K562 (cell line): ENCODE measurements at places on chromosomes 12 and 14. TPM values are rescaled to one million over a fixed set of nuclear protein-coding genes. Genes with fewer than 3 reads are reported as not detected.

DNA sequence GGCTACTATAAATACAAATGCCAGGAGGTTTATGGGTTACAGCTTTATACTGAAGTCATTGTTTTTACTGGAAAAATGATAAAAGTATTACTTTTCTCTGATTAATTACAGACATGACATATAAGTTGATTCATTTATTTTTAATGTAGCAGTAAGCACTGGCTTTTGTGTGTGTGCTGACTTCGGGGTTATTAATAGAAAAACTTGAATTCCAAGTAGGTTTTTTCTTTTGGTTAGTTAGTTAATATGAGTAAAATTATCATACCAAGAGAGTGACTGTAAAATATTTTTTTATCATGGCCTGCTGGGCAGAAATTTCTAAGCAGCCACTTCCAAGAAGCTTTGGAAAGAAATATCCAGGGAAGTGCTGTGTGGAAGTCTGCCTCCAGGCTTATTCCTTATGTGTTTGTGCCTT, 56.4 kb downstream of the IFT81 start:
- H3K36me3 ChIP-seq = no peaks in the 10 kb centered on the region
- H3K27ac ChIP-seq = no peak overlapping the region
- no peaks in the 10 kb centered on the region for H3K27me3 ChIP-seq
- H3K4me3 ChIP-seq = no peak overlapping the region
- H3K4me1 ChIP-seq = no peaks in the 10 kb centered on the region
- DNase-seq = no peak

DNA sequence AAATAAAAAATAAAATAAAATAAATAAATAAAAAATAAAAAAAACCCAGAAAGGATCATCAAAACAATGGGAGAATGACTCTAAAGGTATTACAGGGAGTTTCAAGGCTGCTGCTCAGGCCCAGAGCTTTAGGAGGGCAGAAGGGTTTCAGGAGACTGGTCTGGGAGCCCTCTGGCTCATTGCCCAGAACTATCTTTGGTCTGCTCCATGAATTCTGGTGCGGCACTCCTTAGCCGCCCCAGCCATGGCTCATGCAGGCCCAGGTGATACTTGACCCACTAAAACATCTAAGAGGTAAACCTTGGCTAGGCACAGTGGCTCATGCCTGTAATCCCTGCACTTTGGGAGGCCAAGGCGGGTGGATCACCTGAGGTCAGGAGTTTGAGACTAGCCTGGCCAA, 14.7 kb upstream of the TMED10 start:
- H3K4me3 ChIP-seq = no peak overlapping the region
- peaks cover 2% of the 10 kb centered on the region; the same call in 1 of the 2 replicates for H3K4me1 ChIP-seq
- H3K36me3 ChIP-seq = no peaks in the 10 kb centered on the region
- no peak for DNase-seq

- no peak overlapping the region for H3K4me3 ChIP-seq
- no peak overlapping the region for H3K27ac ChIP-seq
- H3K4me1 ChIP-seq = no peaks in the 10 kb centered on the region
- peak; percentile 79 for DNase-seq
Observed at GRCh38 chr12:113980537-113981337, 14.6 kb upstream of the RBM19 start.

DNA sequence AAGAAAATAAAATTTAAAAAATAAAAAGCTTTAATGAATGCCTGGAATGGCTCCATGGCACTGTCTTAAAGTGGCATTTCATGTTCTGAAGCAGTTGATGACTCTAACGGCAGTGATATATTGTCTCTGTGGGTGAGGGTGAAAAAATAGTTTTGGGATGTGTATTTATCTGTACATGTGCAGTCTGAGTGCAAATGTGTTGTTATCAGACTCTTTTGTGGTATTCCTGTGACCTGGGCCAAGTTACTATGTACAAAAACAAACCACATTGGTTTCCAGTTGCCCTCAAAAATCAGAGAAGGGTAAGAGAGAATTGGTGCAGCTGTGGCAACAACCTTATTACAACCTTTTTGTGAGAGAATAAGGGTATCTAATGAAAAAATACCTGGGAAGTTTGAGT, 81.7 kb upstream of the CCDC91 start:
- DNase-seq = no peak
- no peak overlapping the region for H3K4me3 ChIP-seq
- peaks cover 6% of the 10 kb centered on the region; the same call in 1 of the 3 replicates for H3K4me1 ChIP-seq
- H3K27me3 ChIP-seq = no peaks in the 10 kb centered on the region

DNA sequence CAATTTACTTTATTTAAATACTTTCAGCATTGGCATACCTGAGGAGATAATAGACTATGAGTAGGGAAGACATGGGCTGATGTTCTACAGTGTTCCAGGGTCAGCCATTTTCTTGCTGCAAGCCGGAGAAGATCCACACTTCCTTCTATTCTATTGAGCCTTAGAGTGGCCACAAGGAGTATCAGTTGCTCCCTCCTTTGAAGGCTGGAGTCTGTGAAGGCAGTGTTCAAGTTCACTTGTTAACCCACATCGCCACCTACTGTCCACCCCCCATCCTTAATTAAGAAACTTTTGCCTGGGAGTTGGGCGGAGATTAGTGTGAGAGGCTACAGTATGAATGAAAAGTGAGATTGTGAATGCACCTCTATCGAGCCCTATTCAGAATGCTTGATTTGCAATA, 666.6 kb downstream of the NRXN3 start:
- no peak overlapping the region for H3K4me3 ChIP-seq
- H3K27ac ChIP-seq = no peak overlapping the region
- no peaks in the 10 kb centered on the region for H3K36me3 ChIP-seq
- no peaks in the 10 kb centered on the region for H3K4me1 ChIP-seq
- DNase-seq = peak; percentile 37

DNA sequence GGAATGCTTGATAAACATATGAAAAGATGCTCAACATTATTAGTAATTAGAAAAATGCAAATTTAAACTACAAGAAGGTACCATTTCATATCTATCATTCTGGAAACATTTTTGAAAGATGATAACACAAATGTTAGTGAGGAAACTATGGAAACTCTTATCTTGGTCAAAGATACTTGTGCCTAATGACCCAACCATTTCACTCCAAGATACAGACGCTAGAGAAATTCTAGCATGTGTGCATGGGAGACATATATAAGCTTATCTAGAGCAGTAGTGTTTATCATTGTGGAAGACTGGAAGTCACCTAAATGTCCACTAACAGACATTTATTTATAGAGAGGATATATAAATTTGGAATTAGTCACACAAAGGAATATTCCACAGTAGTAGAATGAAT, 143.1 kb upstream of the HMGA2 start:
- peak; percentile 15 for DNase-seq
- no peak overlapping the region for H3K27ac ChIP-seq
- no peaks in the 10 kb centered on the region for H3K36me3 ChIP-seq
- no peaks in the 10 kb centered on the region for H3K27me3 ChIP-seq
- H3K4me1 ChIP-seq = peaks cover 10% of the 10 kb centered on the region; the same call in 2 of the 3 replicates

DNA sequence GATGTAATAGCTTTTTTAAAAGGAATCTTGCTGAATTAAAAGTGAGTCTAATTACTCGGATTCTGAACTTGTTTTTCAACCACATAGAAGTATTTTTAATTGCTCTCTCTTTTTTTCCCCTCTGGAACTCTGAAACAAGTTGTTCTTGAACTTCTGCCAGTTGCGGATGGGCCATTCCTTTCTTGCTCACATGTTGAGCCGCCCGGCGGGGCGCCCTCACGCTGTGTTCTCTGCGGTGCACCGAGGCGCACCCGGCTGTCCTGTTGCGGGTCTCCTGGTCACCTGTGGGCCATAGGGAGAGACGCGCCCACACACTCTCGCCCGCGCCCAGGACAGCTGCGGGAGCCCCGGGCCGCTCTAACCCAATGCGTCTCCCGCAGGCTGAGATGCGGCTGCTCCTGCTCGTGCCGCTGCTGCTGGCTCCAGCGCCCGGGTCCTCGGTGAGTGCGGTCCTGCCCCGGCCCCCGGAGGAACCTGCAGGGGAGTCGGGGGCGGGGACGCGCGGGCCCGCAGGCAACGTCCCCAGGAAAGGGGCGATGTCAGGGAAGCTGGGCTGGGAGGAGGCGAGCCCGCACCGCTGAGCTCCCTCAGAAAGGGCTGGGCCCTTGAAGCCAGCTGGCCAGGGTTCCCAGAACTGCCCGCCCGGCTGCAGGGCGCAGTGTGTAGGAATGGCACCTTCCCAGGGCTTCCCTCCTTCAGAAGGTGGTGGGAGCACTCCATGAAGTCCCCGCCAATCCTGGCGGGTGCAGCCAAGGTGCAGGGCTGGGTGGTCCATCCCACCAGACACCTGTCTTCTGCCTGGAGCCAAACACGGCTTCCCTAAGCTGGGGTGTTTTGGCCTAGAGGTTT, 2.3 kb downstream of the PAPLN start:
- DNase-seq = no peak
- H3K4me3 ChIP-seq = no peak overlapping the region
- H3K4me1 ChIP-seq = peaks cover 22% of the 10 kb centered on the region

DNA sequence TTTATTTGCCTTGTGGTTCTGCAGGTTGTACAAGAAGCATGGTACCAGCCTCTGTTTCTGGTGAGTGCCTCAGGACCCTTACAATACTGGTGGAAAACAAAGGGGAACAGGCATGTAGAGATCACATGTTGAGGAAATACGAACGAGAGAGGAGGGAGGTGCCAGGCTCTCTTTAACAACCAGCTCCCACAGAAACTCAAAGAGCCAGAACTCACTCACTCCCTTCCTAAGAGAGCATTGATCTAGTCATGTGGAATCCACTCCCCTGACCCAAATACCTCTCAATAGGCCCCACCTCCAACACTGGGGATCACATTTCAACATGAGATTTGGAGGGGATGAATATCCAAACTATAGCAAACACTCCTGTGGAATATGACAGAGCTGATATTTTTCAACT, 938.0 kb downstream of the GALC start:
- no peak for DNase-seq
- no peak overlapping the region for H3K4me3 ChIP-seq
- no peak overlapping the region for H3K27ac ChIP-seq
- no peaks in the 10 kb centered on the region for H3K4me1 ChIP-seq

- no peaks in the 10 kb centered on the region for H3K27me3 ChIP-seq
- H3K27ac ChIP-seq = no peak overlapping the region
- H3K4me1 ChIP-seq = no peaks in the 10 kb centered on the region
- no peak for DNase-seq
Observed at GRCh38 chr14:51822499-51822898, 37.9 kb upstream of the GNG2 start.

DNA sequence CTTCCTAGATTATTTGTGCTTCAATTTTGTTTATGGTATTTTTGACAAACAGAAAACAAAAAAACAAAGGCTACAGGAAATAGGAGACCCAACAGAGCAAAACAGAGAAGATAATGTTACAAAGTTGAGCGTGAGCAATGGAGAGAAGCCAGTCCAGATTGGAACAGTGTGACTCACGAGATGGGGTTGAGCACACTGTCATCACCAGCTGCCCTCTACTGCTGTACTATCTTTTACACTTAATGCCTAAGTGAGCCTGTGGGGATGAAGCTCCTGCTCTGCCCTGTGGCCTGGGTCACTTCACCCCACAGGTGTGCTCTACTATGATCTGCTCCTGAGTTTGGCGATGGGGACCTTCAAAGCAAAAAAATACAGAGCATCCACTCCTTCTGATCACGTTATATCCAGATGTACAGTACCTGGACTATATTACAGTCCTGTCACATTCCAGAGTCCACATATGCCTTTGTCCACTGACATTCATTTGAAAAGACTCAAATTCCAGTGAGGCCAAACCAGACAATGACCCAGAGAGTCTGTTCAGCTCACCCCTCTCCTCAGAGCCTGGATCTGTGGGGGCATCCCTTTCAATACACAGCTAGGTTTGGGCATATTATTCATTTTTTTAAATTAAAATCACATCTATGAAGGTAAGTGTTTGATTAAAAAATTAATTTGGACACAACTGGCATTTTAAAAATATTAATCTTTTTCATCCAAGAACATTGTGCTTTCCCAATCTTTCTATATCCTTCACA, 4.4 kb downstream of the IPO8 start:
- peaks cover 10% of the 10 kb centered on the region for H3K4me1 ChIP-seq
- peaks cover 8% of the 10 kb centered on the region; the same call in 1 of the 3 replicates for H3K36me3 ChIP-seq
- H3K27me3 ChIP-seq = no peaks in the 10 kb centered on the region
- DNase-seq = peak; percentile 40

- no peaks in the 10 kb centered on the region for H3K27me3 ChIP-seq
- H3K36me3 ChIP-seq = no peaks in the 10 kb centered on the region
Observed at GRCh38 chr12:101799774-101800173, 31.0 kb downstream of the GNPTAB start.

GRCh38 chr14:100603341-100604120, 16.3 kb upstream of the BEGAIN start:
- no peaks in the 10 kb centered on the region for H3K36me3 ChIP-seq
- peaks cover 9% of the 10 kb centered on the region; the same call in 1 of the 3 replicates for H3K4me1 ChIP-seq
- no peak overlapping the region for H3K4me3 ChIP-seq
- no peak for DNase-seq

DNA sequence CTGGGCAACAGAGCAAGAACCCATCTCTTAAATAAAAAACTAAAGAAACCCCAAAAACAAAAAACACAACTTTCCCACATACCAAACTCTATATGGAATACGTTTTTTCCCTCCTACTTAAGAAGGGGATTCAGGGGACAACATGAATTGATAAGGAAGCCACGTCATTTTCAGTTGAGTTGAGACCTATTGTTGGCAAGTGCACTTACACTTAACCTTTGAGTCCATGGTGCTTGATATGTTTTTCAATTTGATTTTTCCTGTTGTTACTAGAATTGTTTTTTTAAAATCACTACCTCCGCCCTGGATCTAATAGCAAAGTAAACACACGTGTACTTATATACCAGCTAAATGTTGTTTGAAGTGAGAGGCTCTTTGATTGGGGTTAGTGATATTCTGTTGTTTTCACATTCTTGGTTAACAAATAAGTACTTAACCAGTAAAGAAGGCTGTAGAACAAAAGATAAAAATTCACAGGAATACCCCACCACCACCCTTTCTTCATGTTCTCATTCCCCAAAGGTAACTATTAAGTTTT, 2.0 kb downstream of the FAM177A1 start:
- peaks cover 5% of the 10 kb centered on the region; the same call in 1 of the 3 replicates for H3K36me3 ChIP-seq
- peak overlapping the region; percentile 86; the same call in 2 of the 3 replicates for H3K27ac ChIP-seq
- peak overlapping the region; percentile 69 for H3K4me3 ChIP-seq
- no peaks in the 10 kb centered on the region for H3K27me3 ChIP-seq

GRCh38 chr12:75488553-75488952, 8.0 kb downstream of the GLIPR1 start:
- H3K27me3 ChIP-seq = no peaks in the 10 kb centered on the region
- no peak overlapping the region for H3K4me3 ChIP-seq
- H3K4me1 ChIP-seq = no peaks in the 10 kb centered on the region
- H3K36me3 ChIP-seq = no peaks in the 10 kb centered on the region; the same call in 2 of the 3 replicates

GRCh38 chr12:89701606-89702206, 6.9 kb downstream of the ATP2B1 start:
- no peak overlapping the region for H3K27ac ChIP-seq
- H3K4me1 ChIP-seq = peaks cover 2% of the 10 kb centered on the region; the same call in 1 of the 3 replicates
- 0 out of 3 replicates have a peak, but pooled peaks cover 3% of the 10 kb centered on the region for H3K36me3 ChIP-seq
- H3K27me3 ChIP-seq = no peaks in the 10 kb centered on the region
- no peak for DNase-seq

GRCh38 chr12:22238211-22238610, 96.3 kb downstream of the ST8SIA1 start:
- DNase-seq = no peak
- H3K36me3 ChIP-seq = no peaks in the 10 kb centered on the region
- H3K27ac ChIP-seq = no peak overlapping the region
- no peaks in the 10 kb centered on the region for H3K27me3 ChIP-seq
- H3K4me1 ChIP-seq = no peaks in the 10 kb centered on the region

GRCh38 chr12:93572712-93573551, 457 bp downstream of the SOCS2 start:
- peak overlapping the region; percentile 93 for H3K4me3 ChIP-seq
- peak; percentile 59 for DNase-seq
- peaks cover 52% of the 10 kb centered on the region for H3K36me3 ChIP-seq
- H3K27ac ChIP-seq = peak overlapping the region; percentile 96
- H3K4me1 ChIP-seq = peaks cover 47% of the 10 kb centered on the region

The KRT7 gene
- not detected in 2 replicates for polyA plus RNA-seq

The CEP170B gene
- 7.6 and 8.9 TPM in 2 replicates for polyA plus RNA-seq

The PTGDR gene
- polyA plus RNA-seq = not detected in 2 replicates

The SPTB gene
- 16.9 and 17.1 TPM in 2 replicates for polyA plus RNA-seq

The EXOC3L4 gene
- polyA plus RNA-seq = 6.2 and 11.7 TPM in 2 replicates

The RIPK3 gene
- 0.61 TPM in 1 of 2 replicates, not detected in the other for polyA plus RNA-seq

The CABP1 gene
- polyA plus RNA-seq = not detected in 2 replicates
